T-helper 2 cell treated with Interferon-gamma antibody and Interleukin-4, amounts not matched to agents 5 μg/mL and 100 μg/mL, for 36 hours (primary cell): ENCODE measurements at places on chromosomes 2 and 18.

GRCh38 chr18:54154231-54154630 lies 70.2 kb downstream of the MBD2 start:
- peaks cover 4% of the 10 kb centered on the region for H3K4me1 ChIP-seq
- no peak overlapping the region for H3K27ac ChIP-seq
- H3K36me3 ChIP-seq, result peaks cover 55% of the 10 kb centered on the region
- no peak for DNase-seq
- no peak overlapping the region for H3K4me3 ChIP-seq
- H3K27me3 ChIP-seq, result no peaks in the 10 kb centered on the region

DNA sequence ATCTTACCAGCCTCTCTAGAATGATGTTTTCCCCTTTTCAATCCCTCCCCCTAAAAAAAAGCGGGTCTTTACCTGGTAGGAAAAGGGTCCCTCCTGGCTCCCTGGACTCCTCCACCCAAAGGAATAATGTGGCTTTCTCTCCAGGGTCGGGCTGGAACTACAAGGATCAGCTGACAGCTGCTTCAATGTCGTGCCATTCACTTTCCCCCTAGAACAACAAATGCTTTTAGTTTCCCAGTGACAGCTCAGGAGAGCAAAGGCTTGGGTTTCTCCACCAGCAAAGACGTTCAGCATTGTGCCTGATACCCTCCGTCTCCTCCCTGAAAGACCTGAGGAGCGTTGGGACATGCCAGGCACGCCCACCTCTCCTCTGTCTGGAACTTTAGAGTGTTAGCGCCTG lies 173.8 kb upstream of the SIX3 start:
- H3K27ac ChIP-seq, result no peak overlapping the region
- no peak for DNase-seq
- no peak overlapping the region for H3K4me3 ChIP-seq
- H3K4me1 ChIP-seq, result no peaks in the 10 kb centered on the region
- H3K27me3 ChIP-seq, result peaks cover 37% of the 10 kb centered on the region
- H3K36me3 ChIP-seq, result no peaks in the 10 kb centered on the region

- no peaks in the 10 kb centered on the region for H3K4me1 ChIP-seq
- H3K27ac ChIP-seq, result no peak overlapping the region
- no peak overlapping the region for H3K4me3 ChIP-seq
- DNase-seq, result no peak
- peaks cover 15% of the 10 kb centered on the region for H3K27me3 ChIP-seq
Measured at GRCh38 chr2:239027391-239028252, 179.7 kb downstream of the TWIST2 start.

DNA sequence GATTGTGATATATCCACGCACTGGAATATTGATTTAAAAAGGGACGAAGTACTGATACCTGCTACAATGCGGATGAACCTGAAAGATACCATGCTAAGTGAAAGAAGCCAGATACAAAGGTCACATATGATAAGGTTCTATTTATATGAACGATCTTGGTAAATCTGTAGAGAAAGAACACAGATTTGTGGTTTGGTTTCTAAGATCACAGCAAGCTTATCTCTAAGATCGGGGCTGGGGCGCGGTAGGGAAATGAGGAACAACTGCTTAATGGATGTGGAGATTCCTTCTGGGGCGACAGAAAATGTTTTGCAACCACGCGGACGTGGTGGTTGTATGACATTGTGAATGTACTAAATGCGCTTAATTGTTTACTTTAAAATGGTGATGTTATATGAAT lies 60.1 kb downstream of the NEDD4L start:
- DNase-seq, result no peak
- H3K4me3 ChIP-seq, result no peak overlapping the region

GRCh38 chr18:23733895-23734294 lies 44.6 kb downstream of the LAMA3 start:
- no peak overlapping the region for H3K4me3 ChIP-seq
- no peak for DNase-seq
- H3K27me3 ChIP-seq, result peaks cover 40% of the 10 kb centered on the region
- no peak overlapping the region for H3K27ac ChIP-seq

DNA sequence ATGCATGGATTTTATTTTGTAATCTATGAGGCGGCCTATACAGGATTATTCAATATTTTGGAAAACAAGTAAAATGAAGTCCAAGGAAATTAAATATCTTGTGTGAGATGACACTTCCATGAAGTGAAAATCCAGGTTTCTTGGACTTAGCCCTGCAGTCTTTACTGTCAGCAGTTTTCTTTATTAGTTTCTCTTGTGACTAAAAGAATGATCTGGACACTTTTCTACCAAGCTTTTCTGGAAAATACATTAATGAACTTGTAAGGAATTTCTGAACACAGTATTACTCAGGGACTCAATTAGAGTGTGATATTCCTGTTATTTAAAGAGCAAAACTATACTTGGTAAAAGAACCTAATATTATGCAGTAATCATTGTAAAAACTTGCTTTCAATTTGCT lies 610.4 kb upstream of the SLC8A1 start:
- no peak overlapping the region for H3K4me3 ChIP-seq
- DNase-seq, result no peak
- H3K4me1 ChIP-seq, result no peaks in the 10 kb centered on the region
- no peak overlapping the region for H3K27ac ChIP-seq
- H3K36me3 ChIP-seq, result no peaks in the 10 kb centered on the region

- H3K36me3 ChIP-seq, result no peaks in the 10 kb centered on the region
- H3K27me3 ChIP-seq, result no peaks in the 10 kb centered on the region
- DNase-seq, result no peak
Measured at GRCh38 chr2:234979204-234980167, 27.7 kb downstream of the SH3BP4 start.

DNA sequence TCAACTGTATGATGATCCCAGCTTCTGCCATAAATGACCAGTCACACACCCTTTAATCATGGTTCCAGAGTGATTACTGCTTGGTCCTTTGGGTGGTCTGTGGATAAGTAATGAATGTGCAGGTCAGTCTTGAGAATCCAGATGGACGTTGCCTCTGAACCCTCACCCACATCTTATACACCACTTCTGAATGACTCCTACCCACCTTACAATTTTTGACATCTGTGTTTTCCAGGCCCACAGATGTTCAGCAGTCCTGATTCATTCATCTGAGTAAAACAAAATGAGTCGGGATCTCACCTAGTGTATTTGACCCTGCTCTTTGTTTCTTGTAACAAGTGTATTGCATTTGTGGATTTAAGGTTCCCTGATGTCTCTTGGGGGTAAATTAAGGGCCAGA lies 194.1 kb upstream of the CCDC68 start:
- no peak for DNase-seq
- no peaks in the 10 kb centered on the region for H3K27me3 ChIP-seq
- H3K4me3 ChIP-seq, result no peak overlapping the region
- H3K4me1 ChIP-seq, result no peaks in the 10 kb centered on the region
- no peak overlapping the region for H3K27ac ChIP-seq

GRCh38 chr2:69082430-69082997 lies 69.5 kb downstream of the ANTXR1 start:
- no peak overlapping the region for H3K27ac ChIP-seq
- H3K4me1 ChIP-seq, result no peaks in the 10 kb centered on the region
- no peak overlapping the region for H3K4me3 ChIP-seq
- DNase-seq, result no peak
- no peaks in the 10 kb centered on the region for H3K36me3 ChIP-seq

- H3K4me1 ChIP-seq, result no peaks in the 10 kb centered on the region
- H3K36me3 ChIP-seq, result no peaks in the 10 kb centered on the region
- H3K27ac ChIP-seq, result no peak overlapping the region
- no peak overlapping the region for H3K4me3 ChIP-seq
Measured at GRCh38 chr2:18119883-18120282, 241.4 kb downstream of the KCNS3 start.

GRCh38 chr2:62958206-62958605 lies 92.4 kb upstream of the OTX1 start:
- no peak overlapping the region for H3K27ac ChIP-seq
- no peak overlapping the region for H3K4me3 ChIP-seq
- no peaks in the 10 kb centered on the region for H3K36me3 ChIP-seq

GRCh38 chr2:213763354-213763753 lies 479.1 kb downstream of the SPAG16 start:
- no peaks in the 10 kb centered on the region for H3K27me3 ChIP-seq
- H3K4me3 ChIP-seq, result no peak overlapping the region
- no peaks in the 10 kb centered on the region for H3K36me3 ChIP-seq
- DNase-seq, result no peak

GRCh38 chr2:54944724-54945326 lies 105.4 kb downstream of the RTN4 start:
- peaks cover 2% of the 10 kb centered on the region for H3K36me3 ChIP-seq

DNA sequence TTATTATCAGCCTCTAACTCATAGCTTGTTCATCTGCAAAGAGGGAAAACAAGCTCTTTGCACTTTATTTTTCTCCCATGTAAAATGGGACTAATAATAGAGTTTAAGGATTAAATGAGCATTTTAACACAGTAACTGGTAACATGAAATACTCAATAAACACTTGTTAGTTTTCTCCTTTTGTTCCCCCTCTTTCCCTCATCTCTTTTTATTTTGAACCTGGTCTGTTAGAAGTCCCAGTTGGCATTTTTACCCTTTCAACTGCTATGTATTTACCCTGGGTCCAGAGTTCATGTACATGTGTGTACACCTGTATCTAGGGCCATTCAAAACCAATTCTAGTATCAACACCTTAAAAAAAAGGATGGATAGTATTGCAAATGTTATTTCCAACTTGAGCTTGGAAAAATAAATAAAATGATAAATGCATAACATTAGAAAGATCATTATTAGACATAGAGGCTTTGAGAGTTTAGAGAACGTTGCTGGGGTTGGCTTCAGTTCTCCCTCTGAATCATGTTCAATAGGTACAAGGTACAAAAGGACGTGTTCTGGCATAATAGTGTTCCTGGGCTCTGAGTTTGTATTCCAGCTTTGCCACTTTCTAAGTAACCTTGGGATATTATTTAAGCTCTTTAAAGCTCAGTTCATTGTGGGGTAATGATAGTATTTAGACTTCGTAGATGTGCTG lies 5.2 kb upstream of the VPS54 start:
- no peak overlapping the region for H3K27ac ChIP-seq
- no peak for DNase-seq
- H3K36me3 ChIP-seq, result no peaks in the 10 kb centered on the region
- H3K4me1 ChIP-seq, result peaks cover 31% of the 10 kb centered on the region
- H3K27me3 ChIP-seq, result peaks cover 2% of the 10 kb centered on the region
- no peak overlapping the region for H3K4me3 ChIP-seq

DNA sequence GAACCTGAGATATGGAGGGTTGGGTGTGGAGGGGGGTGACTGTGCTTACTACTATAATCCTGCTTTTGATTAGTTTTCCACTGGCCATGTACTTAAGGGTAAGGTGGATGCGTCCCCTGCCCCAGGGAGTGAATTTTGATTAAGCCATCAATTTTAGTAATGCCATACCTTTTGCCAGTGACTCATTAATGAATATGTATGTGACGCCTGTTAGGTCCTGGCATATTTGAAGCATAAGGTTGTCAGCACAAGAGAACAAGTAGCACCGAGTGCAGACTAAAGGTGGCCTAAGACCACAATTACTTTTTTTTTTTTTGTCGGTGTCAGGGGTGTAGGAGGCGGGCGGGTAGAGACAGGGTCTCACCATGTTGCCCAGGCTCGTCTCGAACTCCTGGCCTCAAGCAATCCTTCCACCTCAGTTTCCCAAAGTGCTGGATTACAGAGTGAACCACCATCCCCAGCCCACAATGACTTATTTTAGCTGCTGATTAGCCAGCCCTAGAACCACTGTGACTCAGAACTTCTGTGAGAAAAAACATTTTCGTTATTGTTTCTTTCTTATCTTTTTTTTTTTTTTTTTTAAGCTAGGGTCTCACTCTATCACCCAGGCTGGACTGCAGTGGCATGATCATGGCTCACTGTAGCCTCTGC lies 7.0 kb downstream of the TANC1 start:
- H3K27me3 ChIP-seq, result peaks cover 36% of the 10 kb centered on the region
- H3K4me3 ChIP-seq, result no peak overlapping the region
- no peak overlapping the region for H3K27ac ChIP-seq
- no peak for DNase-seq

DNA sequence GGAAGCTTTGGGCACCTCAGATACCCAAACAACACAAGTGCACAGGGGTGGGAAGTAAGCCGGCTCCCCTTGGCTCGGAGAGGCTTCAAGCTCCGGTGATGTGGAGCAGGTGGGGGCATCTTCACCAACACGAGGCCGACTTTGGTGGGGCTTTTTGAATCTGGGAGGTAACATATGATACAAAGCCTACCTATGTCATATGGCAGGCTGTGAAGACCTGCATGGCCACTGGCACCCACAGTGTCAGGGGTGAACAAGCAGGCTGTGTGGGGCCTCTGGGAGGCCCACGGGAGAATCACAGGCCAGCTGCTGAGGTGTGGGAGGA lies 109.0 kb downstream of the EIPR1 start:
- H3K36me3 ChIP-seq, result peaks cover 15% of the 10 kb centered on the region
- no peak overlapping the region for H3K27ac ChIP-seq
- no peak for DNase-seq
- no peaks in the 10 kb centered on the region for H3K27me3 ChIP-seq

GRCh38 chr2:165825041-165825440 lies 31.0 kb upstream of the GALNT3 start:
- peaks cover 33% of the 10 kb centered on the region for H3K27me3 ChIP-seq
- no peak overlapping the region for H3K27ac ChIP-seq
- no peak for DNase-seq
- H3K36me3 ChIP-seq, result no peaks in the 10 kb centered on the region
- H3K4me3 ChIP-seq, result no peak overlapping the region

DNA sequence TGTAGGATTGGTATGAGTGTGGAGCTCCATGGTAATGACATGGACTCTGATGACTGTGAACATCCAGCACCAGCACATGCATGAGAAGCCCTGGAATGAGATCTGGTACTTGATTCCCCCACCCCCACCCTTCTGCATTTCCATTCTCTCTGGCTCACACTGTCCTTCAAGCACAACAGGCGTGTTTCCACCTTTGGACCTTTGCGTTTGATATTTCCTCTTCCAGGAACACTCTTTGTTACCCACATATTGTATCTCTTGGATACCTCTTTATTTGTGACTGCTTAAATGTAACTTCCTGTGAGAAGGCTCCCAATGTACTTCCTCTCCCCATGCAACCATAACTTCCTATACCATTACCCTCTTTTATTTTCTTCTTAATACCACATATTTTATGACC lies 263.8 kb downstream of the HNMT start:
- no peaks in the 10 kb centered on the region for H3K27me3 ChIP-seq
- no peaks in the 10 kb centered on the region for H3K36me3 ChIP-seq
- no peak overlapping the region for H3K27ac ChIP-seq

- no peak for DNase-seq
- no peaks in the 10 kb centered on the region for H3K27me3 ChIP-seq
- no peak overlapping the region for H3K4me3 ChIP-seq
- H3K27ac ChIP-seq, result no peak overlapping the region
Measured at GRCh38 chr2:16950436-16950835, 284.8 kb upstream of the CYRIA start.

- DNase-seq, result no peak
- no peak overlapping the region for H3K27ac ChIP-seq
- peaks cover 2% of the 10 kb centered on the region for H3K27me3 ChIP-seq
- H3K4me1 ChIP-seq, result peaks cover 43% of the 10 kb centered on the region
- no peak overlapping the region for H3K4me3 ChIP-seq
Measured at GRCh38 chr18:35032113-35032512, 9.1 kb upstream of the MAPRE2 start.

GRCh38 chr2:40346535-40347354 lies 105.1 kb downstream of the SLC8A1 start:
- no peak for DNase-seq
- H3K4me1 ChIP-seq, result peaks cover 3% of the 10 kb centered on the region
- H3K27me3 ChIP-seq, result peaks cover 2% of the 10 kb centered on the region
- H3K27ac ChIP-seq, result no peak overlapping the region
- no peak overlapping the region for H3K4me3 ChIP-seq
- H3K36me3 ChIP-seq, result no peaks in the 10 kb centered on the region

- H3K27me3 ChIP-seq, result no peaks in the 10 kb centered on the region
- peaks cover 5% of the 10 kb centered on the region for H3K4me1 ChIP-seq
- no peak overlapping the region for H3K27ac ChIP-seq
- H3K36me3 ChIP-seq, result peaks cover 57% of the 10 kb centered on the region
- H3K4me3 ChIP-seq, result no peak overlapping the region
- DNase-seq, result no peak
Measured at GRCh38 chr2:232568161-232568560, 17.7 kb downstream of the EIF4E2 start.
